Hematopoietic multipotent progenitor cell treated with erythropoietin and hydrocortisone succinate and interleukin-3 and kit ligand, for 17 days (in vitro differentiated cells): ENCODE measurements at places on chromosomes 4 and X.

DNA sequence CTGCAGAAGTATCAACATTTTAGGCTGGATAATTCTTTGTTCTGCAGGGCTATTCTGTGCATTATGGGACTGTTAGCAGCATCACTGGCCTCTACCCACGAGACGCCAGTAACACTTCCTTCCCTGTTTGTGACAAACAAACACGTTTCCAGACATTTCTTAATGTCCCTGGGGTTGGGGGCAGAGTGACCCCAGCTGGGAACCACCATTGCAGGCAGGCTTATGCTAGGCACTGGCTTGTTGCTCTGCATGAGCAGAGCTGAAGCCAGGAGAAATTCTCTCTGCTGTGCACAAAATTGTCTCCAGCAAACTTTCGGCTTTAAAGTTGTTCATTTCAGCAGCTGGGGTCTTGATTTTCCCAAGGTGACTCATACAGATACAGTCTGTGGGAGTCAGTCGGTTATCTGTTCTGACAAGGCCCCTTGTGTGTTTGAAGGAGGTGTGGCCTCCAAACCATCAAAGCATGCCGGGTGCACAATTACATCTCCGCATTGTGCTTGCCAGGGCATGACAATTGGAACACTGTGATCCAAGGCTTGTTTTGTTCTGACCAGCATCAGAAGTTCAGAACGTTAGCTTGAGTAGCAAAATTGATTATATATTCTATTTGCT is 156.4 kb upstream of the BOD1L1 start:
- no peak for DNase-seq

DNA sequence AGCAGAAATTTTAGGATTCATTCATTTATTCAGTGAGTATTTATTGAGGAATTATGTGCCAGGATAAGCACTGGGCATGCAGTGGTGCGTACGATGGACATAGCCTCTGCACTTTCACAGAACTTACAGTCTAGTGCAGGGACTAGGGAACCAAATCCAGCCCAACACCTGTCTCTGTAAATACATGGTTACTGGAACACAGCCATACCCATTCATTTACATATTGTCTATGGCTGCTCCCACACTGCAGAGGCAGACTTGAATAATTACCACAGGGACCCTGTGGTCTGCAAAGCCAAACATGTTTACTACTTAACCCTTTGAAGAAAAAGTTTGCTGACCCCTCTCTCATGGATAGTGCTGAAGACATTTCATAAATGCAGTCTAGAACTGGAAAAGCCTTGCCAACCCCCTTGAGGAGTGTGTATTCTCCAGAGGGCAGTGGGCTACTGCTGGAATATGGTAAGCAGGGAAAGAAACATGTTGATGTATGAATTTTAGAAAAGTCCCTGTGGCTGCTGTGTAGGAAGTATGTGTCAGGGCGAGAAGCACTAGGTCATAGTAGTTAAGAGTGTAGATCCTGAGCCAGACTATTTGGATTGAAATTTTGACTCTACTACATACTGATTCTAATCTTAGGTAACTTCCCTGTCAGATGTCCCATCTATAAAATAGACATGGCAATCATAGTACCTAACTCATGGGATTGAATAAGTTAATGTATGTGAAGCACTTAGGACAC is 75.5 kb downstream of the GALNT7 start:
- no peak for DNase-seq

GRCh38 chr4:20037745-20038144 is 214.0 kb upstream of the SLIT2 start:
- DNase-seq: no peak

- no peak for DNase-seq
Observed at GRCh38 chr4:13537011-13537831, 7.1 kb downstream of the NKX3-2 start.

- no peak for DNase-seq
Observed at GRCh38 chr4:119906277-119906676, 160.4 kb downstream of the MAD2L1 start.

DNA sequence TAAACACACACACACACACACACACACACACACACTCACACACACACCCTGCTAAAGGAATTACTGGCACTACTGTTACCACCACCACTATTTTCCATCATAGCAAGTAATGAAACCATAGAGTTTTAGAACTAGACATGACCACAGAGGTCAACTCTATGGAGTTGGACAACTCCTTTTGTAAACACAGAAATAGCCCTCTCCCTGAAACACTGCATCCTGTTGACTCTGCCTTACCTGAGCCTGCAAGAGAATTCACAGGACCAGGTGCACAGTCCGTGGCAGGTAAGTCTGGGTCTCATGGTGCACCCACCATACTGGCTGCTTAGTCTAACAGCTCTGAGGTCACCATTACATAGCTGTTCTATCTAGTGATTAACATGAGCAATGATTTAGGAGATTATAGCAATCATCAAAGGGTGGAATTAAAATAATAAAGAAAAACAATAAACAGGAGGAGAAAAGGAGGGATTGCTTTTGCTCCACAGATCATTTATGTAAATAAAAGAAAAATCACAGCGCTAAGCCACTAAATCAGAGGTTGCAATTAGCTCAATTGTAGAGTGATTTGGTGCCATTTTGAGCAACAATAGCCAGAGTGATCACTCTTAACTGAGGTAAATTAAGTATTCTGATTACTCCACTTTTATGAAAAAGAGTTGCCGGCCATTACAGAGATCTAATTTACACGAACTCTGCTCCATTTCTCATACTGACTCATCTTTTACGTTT is 340.0 kb upstream of the RASGEF1B start:
- DNase-seq: no peak

DNA sequence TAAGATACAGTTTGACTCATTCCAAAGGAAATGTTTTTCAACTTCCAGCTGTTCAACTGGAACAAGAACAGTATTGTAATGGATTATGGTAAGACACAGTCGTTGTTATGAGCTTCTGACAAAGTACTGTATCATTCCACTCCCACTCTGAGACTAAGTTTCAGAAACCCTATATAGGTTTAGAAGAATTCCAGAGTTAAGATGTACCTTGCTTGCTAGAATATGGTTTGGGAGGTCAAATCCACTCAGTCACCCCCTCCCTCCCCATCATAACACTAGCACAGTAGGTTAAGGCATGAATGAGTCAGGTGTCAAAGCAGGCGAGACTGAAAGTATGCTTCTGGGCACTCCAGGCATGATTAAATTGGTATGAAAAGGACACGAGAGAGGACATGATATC is 339.7 kb downstream of the DMD start:
- no peak for DNase-seq

- DNase-seq: no peak
Observed at GRCh38 chr4:25859429-25860148, 3.2 kb downstream of the SEL1L3 start.

DNA sequence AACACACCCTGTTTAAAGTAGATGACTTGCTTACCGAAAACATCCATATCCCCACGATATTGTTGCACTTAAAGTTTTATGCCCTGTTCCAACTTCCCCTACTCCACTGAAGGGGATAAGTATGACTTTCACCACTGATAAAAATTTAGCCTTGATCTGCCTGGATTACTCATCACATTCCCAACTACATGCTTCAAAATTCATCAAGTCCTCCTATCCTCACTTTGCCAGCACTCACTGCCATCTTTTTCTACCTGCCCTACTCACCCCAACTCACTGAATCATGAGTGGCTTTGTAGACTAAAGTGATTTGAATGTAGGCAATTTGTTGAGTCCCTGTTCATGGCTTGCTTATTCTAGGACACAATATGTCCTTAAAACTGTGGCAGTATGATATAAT is 12.2 kb upstream of the GPRIN3 start:
- no peak for DNase-seq

DNA sequence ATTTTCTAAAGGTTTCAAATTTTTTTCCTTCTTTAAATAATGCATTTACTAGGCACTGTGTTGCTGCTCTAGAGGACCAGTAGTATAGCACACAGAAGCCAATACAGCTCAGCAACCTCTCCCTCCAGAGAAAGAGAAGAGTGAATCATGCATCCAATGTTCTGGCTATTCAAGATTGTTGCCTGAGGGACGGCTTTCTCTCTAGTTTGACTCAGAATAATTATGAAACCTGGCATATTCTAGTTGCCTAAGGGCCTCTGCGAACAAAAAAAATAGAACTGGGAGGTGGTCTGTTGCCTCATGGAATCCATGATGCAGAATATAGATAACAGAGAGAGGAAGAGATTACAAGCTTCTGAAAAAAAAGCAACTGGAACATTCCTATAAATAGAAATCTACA is 1233.3 kb upstream of the PABPC4L start:
- DNase-seq: no peak

DNA sequence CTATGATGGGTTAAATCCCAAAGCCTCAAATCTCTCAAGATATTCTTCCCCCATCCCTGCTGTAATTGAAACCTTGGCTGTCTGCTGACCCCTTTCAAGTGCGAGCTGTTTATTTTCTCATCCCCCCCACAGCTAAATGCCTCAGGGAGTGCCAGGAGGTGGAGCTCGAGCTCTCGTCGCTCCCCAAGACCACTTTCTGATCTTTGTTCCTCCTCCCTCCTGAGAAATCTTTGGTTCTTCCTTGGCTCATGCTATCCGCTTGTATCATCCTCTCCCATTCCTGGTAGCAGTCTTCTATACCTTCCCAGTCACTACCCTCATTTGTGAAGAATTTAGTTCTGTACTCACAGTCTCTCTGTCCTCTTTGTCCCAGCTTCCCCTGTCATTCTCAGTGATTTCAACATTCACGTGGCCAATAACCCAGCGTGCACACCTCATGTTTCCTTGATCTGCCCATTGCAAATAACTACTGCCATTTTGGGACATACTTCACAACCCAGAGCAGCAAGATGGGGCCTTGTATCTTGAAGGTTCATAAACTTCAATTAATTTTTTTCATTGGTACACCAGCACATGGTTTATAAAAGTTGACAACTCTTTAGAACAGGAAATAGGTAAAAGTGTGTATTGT is 9.2 kb upstream of the SLC25A43 start:
- no peak for DNase-seq

DNA sequence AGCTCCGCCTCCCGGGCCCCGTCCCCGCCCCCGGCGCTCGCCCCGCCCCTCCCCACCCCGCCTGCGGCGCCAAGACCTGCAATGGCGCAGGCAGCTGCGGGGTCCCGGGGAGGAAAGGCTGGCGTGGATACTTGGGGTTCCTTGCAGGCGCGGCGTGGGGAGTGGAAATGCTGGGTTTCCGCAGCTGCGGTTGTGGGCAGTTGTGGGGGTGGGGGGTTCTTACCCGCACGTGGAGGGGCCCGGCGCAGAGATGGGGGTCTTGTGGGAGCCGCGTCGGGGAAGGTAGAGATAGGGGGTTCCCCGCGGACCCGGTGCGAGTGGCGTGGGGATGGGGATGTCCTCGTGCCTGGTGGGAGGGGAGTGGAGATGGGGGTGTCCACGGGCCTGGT is 680 bp upstream of the ASMTL start:
- DNase-seq: no peak

GRCh38 chr4:81084029-81084428 is 53.5 kb downstream of the BMP3 start:
- no peak for DNase-seq

GRCh38 chr4:143641361-143641760 is 59.1 kb downstream of the FREM3 start:
- no peak for DNase-seq

DNA sequence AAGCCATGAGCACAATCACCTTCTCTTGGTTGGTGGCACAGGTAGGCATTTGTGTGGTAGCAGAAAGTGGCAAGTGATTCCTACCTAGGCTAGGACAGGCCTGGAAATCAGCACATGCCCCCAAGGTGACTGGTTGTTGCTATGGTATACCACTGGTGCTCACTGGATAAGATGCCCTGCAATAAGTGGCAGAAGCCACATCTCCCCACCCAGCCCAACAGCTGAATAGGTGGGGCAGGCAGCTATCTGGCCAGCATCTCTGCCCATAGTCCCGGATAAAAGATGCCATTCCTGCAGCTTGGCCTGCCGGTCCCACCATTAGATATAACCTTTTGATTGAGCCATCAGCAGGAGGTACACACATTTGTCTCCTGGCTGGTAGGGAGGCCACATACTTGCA is 21.1 kb downstream of the AMER1 start:
- no peak for DNase-seq

- no peak for DNase-seq
Observed at GRCh38 chr4:69116645-69117321, 20.5 kb downstream of the UGT2B7 start.

DNA sequence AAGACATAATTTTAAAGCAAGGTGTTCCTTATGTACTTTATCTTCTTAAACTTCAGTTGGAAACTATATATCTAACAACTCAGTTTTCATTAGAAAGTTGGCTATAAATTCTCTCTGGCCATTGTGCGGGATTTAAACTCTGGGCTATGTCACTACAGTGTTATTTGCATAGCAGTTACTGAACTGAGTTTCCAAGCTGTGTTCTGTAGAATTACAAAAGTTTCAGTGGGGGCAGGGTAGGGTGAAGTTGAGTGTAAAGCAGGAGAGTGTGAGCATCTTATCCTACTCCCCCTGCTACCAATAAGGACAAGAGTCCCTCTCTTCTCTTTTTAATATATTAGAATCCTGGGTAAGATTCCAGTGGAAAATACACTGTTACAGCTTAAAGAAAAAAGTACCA is 254.5 kb upstream of the SLITRK2 start:
- no peak for DNase-seq
